C1 segment of cervical spinal cord (tissue), 14 donors: ENCODE measurements at places on chromosomes 4 and X.

- DNase-seq: no peak
Measured at GRCh38 chr4:111631215-111631999, 513.8 kb upstream of the FAM241A start.

DNA sequence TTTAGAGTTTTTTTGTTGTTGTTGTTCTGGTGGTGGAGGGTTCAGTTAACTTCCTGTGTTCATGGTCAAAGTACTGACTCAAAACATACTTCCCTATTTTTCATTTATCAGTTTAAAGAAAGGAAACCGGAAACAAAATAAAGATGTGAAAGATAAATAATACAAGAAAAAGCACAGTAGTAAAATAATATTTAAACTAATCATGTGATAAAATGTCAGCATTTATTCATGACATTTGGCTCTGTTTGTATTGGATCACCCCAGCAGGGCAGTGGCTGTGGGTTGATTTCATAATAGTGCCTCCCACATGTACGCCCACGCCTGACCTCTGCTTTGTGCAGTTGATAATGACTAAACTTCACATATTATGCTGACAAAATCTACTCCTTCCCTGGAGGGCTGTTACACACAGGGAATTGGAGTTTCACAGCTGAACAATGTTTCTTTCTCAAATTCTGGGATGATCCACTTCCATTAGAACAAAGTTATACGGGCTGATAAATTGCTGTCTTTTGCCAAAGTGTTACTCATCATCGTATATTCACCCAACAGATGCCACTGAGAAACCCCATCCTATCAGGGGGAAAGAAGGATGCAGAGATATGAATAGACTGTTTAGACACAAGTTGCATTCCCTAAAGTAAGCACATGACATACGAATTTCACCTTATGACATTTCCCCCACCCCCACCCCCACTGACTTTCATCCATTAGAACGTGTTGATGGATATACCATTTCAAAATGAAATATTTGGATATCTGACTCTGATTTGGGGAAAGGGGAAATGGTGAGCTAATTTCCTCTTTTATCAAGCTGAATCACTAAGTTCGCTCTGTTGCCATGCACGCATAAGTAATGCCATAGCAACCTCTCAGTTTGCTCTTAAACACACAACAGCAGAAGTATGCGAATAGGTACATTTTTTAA is 48.3 kb downstream of the AMELX start:
- DNase-seq: no peak

DNA sequence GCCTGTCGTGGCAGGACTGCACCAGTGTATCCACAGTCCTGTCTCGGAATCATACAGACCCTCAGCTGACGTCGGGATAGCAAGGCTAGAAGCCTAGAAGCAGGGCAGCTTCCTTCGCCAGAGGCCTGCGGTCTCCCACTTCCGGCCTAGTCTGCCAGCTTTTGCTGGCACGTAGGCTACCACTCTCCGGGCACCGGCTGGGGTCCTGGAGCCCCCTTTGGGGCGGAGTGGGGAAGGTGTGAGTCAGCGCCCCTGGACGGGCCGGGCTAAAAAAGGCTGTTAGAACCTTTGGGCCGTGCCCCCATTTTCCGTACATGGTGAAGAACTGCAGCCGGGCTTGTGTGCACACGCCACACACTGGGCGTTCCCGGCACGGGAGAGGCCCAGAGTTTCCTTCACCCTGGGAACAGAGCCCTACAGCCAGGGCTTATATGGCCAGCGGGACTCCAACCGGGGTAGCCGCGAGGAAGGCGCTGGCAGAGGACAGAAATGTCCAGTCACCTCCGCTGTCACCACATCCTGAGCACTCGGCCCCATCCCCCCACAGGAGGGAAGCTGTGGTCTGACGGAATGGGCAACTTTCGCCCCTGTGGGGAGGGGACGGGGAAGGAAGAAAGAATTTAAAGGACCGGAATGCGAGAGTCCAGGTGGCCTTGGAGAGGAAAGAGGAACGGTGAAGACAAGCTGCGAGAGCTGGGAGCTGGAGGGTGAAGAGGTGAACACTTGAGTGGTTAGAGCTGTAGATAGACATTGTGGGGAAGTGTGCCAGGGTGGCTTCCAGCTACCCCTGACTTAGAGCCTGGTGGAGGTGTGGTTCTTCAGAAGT is 4.6 kb downstream of the MAGIX start:
- peak; percentile 48 for DNase-seq

- DNase-seq: no peak
Measured at GRCh38 chrX:71533516-71533850, 579 bp downstream of the OGT start.

GRCh38 chrX:56791456-56791855 is 62.4 kb downstream of the NBDY start:
- no peak for DNase-seq

- DNase-seq: no peak
Measured at GRCh38 chr4:40822420-40823166, 72.8 kb downstream of the NSUN7 start.

GRCh38 chr4:174036111-174036510 is 247.4 kb downstream of the FBXO8 start:
- DNase-seq: no peak

- no peak for DNase-seq
Measured at GRCh38 chr4:8493484-8493883, 52.9 kb downstream of the TRMT44 start.
